Activated CD8-positive, alpha-beta memory T cell treated with anti-CD3 and anti-CD28 coated beads, Interleukin-2, amount 10 ng/mL, durations not matched to agents 7 days and 5 days (primary cell): ENCODE measurements at places on chromosomes 3 and 15. TPM values are rescaled to one million over a fixed set of nuclear protein-coding genes. Genes with fewer than 3 reads are reported as not detected.

- peak; percentile 56 for DNase-seq
Observed at GRCh38 chr3:125121246-125122010, 65.6 kb upstream of the HEG1 start.

DNA sequence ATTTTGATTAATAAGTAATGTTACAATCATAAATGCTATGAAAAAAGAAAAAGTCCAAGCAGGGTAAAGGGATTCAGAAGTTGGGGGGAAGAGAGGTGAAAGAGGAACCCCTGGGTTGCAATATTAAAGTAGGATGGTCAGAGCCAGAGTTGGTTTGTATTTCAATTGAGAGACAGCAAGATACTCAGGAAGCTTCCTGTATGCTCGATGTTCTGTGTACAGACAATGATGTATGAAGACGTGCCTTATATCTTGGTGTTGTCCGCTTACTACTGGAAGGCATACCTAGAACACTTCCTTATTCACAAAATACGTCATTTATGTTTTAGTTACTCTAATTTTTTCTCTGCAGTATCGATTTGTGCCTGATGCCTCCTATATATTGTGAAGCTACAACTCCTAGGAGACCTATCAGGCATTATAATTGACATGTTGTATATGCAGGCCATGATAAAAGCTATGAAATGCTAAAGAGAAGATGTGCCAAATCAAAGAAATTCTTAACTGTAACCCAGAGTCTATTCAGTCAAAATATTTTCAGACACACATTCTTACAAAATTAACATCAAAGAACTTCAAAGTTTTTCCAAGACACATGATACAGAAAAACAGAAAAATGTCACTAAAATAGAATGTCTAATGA lies 87.5 kb downstream of the TBL1XR1 start:
- DNase-seq = no peak

GRCh38 chr3:18679238-18679637 lies 254.1 kb upstream of the SATB1 start:
- peak; percentile 81 for DNase-seq

GRCh38 chr3:60591267-60591666 lies 660.0 kb downstream of the FHIT start:
- no peak for DNase-seq

DNA sequence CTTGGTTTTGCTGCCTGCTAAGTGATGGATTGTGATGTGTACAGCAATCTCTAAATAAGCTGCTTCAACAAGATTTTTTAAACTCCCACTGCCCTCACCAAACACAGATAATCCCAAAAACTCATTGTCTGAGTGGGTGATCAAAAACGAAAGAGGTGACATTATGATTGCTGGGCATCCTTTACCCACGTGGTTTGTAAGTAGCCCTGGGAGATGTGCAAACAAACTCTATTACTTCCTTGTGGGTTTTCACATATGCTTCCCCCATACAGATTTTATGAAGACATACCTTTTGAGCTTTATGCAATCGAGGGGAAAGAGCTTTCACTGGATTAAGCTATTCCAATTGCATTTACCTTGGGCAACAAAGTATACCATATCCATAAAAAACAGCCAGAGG lies 1000.4 kb downstream of the FHIT start:
- DNase-seq = no peak

TMCO5A gene
- total RNA-seq = not detected

GRCh38 chr15:80736560-80736959 lies 41.5 kb downstream of the ABHD17C start:
- DNase-seq = no peak

UBA7 gene
- total RNA-seq = 212 TPM

DNA sequence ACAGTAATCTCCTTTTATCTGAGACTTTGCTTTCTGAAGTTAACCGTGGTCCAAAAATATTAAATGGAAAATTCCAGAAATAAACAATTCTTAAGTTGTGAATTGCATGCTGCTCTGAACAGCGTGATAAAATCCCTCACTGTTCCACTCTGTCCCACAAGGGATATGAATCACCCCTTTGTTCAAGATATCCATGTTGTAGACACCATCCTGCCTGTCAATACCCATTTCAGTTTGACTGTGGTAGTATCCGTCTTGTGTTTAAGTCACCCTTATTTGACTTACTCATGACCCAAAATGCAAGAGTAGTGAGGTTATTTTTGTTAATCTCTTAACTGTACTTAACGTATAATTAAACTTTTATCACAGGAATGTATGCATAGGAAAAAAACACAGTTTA lies 435.0 kb downstream of the SHQ1 start:
- DNase-seq = no peak

INO80 gene
- total RNA-seq = 25.8 TPM

DNA sequence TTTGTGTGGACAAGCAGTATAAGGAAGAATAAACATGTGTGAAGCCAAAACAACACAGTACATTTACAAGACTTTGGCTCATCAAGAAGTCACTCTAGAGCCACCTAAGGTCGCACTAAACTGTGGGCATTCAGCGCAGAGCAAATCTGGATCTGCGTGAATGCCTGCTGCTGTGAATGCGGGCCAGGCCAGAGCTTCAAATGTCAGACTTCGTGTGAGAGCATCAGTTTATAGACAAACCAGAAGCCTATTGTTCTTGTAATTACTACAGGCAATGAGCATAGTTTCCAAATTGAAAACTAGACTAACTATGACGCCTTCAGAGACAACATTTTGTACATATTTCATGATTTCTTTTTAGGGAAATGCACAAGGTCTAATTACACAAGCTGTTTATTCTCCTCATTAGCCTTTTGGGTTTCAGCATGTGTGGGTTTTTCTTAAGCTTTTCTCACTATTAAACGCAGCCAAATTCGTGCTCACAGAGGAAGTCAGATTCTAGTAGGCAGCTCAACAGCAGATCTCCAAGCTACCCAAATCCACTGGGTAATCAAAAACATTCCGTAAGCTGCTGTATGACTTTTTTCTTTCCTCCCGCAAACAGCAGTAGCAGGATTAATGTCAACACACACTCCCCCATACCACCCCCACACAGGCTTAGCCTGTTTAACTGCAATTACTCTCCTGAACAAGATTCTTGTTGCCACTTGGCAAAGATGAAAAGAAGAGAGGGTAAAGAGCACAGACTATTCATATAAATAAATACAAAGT lies 84.5 kb upstream of the SETMAR start:
- no peak for DNase-seq

GRCh38 chr3:4746241-4746958 lies 232.8 kb upstream of the BHLHE40 start:
- DNase-seq = no peak

DNA sequence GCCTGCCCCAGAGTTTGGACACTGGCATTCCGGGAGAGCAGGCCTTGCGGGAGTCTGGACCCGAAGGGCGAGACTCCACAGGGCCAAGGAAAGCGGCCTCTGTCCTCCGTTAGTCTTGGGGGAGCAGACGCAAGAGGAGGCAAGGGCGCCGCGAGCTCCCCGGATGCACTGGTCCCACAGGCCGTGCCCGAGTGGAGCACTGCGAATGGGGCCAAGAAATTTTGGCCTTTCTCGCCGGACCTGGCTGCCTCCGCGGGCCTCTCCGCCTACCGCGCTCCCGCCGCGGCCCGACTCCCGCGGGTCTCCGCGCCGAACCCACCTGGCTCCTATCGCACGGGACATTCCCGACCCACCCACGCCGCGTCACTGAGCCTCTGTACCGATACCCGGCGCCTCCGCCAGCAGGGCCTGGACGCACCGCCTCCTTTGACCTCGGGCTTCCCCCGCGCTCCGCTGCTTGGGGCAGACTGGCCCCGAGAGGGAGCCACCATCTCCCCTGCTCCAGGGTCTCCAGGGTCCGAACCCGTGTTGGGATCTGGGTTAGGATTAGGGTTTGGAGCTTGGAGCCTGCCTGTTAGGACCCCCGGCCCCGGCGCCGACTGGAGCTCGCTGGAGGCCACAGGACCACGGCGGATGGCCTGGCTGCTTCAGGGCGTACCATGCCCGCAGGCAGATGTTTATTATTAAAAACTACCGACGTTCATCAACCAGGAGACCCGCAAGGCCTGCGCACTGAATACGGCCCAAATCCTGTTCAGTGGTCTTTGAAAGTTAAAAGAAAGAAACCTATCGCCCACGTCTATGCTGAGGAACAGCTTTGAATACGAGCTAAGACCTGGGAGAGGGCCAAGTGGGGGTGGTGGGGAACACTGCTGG lies 11.7 kb downstream of the SHOX2 start:
- no peak for DNase-seq

DNA sequence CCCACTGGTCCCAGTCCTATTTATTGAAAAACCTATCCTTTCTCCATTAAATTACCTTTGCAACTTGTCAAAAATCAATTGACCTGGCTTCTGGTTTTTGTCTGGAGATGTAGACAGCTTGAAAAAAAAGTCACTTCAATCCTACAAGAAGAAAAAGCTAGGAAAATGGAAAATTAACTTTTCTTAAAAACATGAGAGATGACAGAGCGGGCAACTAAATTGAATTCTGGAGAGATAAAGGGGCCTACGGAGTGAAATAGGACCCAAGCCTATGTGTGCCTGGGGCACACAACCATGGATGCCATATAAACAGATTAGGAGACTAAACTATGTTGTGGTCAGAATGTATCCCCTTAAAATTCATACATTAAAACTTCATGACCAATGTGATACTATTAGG lies 363.3 kb upstream of the SLCO3A1 start:
- no peak for DNase-seq

DNA sequence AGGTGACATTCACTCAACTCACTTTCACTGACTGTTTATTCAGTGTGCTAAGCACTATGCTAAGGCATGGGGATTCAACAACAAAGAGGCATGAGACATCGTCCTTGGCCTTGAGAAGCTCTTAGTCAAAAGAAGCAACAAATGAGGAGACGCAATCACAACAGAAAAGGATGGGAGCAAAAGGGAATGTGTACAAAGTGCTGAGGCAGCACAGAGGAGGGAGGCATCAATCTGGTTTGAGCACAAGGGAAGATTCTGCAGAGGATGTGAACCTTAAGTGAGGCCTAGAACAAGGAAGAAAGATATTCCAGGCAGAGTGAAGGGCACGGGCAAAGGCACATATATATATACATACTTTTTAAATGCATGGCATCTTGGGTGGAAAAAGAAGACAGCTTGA lies 151.3 kb downstream of the ERC2 start:
- no peak for DNase-seq

TRPM1 gene
- 0.06 TPM for total RNA-seq
